ENCODE measurements at places on chromosomes 11 and 22.

GRCh38 chr11:26134053-26134452 is 197.9 kb upstream of the ANO3 start:
- no peak for DNase-seq

GRCh38 chr11:5339771-5340322 is 3.5 kb downstream of the OR51B5 start:
- no peak for DNase-seq

- DNase-seq: no peak
Measured at GRCh38 chr11:82406611-82407010, 327.1 kb downstream of the FAM181B start.

- DNase-seq: no peak
Measured at GRCh38 chr22:19807914-19808872, 46.5 kb downstream of the GNB1L start.

DNA sequence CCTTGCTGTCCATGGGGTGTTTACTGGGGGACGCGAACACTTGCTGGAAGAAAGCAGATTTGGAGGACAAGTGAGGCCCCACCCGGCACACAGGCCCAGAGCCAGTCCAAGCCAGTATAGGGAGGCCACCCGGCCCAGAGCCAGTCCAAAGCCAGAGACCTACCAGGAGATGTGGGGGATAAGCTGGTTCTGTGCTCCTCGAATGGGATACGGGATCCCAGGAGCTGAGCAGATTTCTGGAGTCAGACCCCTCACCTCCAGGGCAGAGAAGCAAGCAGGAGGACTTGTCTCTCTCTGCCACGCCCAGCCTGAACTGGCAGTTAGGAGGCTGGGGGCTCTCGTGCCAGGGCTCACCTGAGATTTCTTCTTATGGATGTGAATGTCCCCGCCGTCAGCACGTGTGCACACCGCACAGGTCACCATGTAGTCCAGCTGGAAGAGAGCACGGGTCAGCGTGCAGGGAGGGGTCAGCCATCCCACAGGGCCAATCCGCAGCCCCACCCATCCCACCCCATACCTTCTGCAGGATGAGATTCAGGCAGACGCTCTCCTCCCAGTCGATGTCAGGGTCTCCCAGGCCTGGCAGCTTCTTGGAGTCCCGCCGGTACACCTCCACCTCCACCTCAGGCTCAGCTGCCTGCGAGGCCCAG is 35.3 kb downstream of the KIAA0930 start:
- no peak for DNase-seq

- no peak for DNase-seq
Measured at GRCh38 chr22:26823966-26824365, 166.6 kb downstream of the MIAT start.

GRCh38 chr11:69818231-69818602 is 999 bp downstream of the FGF3 start:
- DNase-seq: no peak

GRCh38 chr11:36657610-36658267 is 59.7 kb upstream of the RAG2 start:
- no peak for DNase-seq

GRCh38 chr11:71302911-71303310 is 50.5 kb upstream of the SHANK2 start:
- no peak for DNase-seq

- DNase-seq: no peak
Measured at GRCh38 chr11:17867341-17867740, 132.8 kb downstream of the KCNC1 start.

- no peak for DNase-seq
Measured at GRCh38 chr11:42925916-42926315, 385.9 kb upstream of the API5 start.

DNA sequence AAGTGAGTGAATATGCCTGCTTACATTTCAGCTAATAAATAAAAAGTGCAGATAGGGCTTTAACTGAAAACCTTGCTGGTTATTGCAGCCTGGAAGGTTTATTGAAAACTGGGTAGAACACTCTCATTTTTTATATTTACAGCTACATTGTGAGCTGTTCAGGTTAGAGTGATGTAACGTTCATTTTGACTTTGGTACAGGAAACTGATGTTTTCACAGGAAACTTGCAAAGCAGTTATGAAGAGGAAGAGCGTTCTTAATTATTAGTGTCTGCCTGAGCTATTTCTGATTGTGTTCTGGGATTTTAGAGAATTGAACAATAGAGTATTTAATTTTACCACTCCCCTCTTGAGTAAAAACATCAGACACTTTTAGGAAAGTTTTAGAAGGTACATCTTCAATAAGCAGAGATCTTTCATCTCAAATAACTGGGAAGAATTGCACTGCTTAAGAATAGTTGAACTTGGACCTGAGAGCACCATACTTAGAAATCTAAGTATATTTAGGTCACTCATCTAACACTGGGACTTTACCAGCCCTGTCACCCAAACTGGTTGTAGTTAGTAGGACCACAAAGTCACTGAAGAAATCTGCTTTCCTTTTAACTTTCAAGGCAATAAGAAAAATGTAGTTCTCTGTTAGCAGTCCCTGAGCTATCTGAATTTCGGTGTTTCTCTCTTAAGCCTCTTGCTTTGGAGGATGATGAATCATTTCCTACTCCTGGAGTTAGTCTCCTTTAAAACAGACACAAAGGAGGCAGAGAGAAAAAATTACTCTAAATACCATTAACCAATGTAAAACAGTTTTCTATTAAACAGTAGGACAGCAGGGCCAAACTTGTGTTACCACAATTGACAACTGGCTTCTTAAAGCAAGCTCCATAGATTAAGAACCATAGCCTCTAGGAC is 128.6 kb upstream of the DDI1 start:
- no peak for DNase-seq

GRCh38 chr11:114130115-114130576 is 70.6 kb downstream of the ZBTB16 start:
- DNase-seq: no peak

DNA sequence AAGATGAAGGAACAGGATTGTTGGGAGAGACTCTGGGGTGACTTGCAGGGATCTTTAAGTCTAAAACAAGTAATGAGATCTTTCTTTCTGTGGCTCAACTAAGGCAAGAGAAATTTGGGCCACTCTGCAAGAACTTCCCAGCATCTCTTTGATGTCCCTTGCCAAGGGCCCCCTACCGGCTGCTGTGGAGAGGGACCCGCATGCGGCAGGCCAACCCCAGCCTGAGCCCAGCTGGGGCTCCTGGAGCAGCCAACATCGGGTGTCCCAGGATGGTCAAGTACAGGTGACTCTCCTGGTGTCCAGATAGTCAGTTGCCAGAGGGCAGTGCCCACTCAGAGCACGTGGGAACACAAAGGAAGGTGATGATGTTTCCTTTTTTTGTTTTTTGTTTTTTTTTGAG is 363.2 kb downstream of the TBC1D22A start:
- DNase-seq: no peak

GRCh38 chr11:1012740-1013630 is 23.5 kb downstream of the MUC6 start:
- no peak for DNase-seq

GRCh38 chr11:45984192-45984591 is 61.7 kb downstream of the LARGE2 start:
- DNase-seq: no peak

All from activated T-helper 9 cell treated with anti-CD3 and anti-CD28 coated beads, Interleukin-2, amount 50 U/mL, for 16 hours (primary cell).